ENCODE measurements at places on chromosomes 3 and 15.

DNA sequence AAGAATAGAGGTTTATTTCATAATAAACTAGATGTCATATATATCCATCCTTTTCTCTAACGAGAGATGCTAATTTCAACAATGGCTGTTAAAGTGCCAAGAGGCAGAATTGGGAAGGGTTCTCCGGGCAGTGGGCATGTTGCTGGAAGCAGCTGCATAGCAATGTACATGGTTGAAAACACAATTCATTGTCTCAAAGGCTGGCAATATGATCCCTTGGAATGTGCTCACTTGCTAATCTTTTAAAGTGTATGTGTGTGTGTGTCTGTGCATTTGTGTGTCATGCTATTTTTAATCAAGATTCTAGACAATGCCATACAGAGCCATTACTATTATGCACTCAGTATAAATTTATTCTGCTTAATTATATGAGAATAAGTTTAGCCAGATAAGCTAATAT lies 1020.3 kb downstream of the NAALADL2 start:
- no peak for DNase-seq

DNA sequence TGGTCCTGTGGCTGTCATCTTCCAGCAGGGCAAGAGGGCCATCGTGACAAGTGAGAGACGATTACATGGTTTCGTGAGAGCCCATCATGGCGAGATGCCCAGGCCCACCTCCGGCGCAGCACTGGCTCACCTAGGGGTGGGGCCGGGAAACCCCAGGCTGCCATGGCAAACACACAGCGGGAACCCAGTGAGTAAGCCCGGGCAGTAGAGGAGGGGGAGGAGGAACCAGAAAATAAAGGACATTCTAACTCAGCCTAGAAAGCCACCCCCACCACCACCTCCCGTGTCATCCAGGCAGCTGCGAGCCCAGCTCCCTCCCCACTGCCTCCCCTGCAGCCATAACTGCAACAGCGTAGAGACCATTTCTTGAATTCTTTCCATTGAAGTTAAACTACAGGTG lies 52.3 kb downstream of the PCSK6 start:
- DNase-seq, result no peak

GRCh38 chr15:88019656-88020055 lies 236.9 kb downstream of the NTRK3 start:
- no peak for DNase-seq

- DNase-seq, result no peak
Observed at GRCh38 chr3:194212161-194212844, 76.4 kb downstream of the HES1 start.

DNA sequence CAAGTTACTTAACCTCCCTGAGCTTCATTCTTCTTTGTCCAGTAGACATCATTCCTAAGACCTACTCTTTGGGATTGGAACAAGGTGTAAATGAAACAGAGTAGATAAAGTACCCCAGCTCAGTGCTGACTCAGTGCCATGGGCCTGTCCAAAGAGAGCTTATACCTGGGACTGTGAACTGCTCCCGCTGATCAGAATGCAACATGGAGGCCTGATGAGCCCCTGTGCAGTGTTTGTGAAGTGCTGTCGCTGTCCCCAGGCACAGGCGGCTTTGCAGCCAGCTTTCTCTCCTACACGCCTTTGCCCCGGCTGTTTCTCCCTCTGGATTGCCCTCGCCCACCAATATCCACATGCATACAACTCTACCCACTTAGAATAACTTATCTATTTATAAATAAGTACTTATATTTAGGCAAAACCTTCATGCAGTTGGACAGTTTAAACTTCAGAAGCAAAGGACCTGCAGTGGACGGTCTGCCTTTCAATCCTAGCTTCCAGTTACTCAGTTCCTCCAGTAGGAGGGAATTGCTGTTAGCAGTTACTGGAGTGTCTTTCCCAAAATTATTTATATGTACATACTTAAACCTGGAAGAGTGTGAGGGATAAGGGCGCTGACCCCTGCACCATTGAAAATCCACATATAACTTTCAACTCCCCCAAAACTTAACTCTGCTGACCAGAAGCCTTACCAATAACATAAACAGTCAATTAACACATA lies 80.0 kb downstream of the CORO2B start:
- no peak for DNase-seq

DNA sequence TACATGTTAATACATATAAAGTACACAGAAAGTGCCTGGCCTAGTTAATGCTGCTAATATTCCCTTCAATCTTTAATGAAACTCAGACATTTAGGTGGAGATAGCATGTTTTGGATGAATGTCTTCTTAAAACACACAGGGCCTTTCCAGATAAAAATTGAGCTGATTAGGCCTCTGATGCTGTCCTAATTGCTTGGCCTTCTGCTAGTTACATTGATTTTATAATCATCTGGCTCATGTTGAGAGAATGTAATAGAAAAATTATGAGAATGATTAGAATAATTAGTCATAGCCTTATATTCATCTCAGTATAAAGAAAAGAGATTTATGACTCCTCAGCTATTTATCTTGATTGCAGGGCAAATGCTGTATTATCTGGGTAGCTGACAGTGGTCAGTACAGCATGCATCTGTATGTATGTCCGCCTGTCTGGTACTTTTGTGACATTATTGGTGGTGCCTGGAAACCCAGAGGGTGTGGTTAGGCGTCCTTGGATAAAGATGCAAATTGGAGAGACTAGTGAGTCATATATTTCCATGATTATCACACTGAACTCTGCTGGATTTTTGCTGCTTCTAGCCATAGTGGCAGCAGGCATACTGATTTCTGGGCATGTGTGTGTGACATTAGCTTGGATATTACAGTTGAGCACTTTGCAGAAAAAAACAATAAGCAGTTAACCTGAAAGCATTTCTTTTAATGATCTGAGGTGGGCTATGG lies 120.8 kb downstream of the FEZF2 start:
- DNase-seq, result no peak

DNA sequence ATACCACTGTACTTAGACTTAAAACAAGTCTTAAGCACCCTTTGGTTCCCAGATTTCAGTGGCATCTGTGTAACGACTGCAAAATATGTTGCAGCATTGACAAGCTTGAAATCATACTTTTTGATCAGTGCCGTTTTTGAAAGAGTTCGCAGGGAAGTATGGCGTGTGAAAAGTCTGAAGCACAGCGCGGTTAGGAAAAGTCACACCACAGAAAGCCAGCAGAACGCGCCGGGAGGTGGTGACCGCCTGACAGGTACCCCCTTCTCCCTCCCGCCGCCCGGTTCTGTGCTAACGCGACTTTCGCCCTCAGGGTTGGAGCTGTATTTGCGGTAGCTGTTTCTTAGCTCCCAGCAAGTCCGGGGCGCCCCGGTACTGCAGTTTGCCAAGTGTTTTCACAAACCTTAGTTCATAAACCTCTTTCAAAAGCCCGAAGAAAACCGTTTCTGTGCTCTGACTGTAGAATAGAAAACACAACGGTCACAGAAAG lies 481 bp upstream of the CRYBG3 start:
- no peak for DNase-seq

DNA sequence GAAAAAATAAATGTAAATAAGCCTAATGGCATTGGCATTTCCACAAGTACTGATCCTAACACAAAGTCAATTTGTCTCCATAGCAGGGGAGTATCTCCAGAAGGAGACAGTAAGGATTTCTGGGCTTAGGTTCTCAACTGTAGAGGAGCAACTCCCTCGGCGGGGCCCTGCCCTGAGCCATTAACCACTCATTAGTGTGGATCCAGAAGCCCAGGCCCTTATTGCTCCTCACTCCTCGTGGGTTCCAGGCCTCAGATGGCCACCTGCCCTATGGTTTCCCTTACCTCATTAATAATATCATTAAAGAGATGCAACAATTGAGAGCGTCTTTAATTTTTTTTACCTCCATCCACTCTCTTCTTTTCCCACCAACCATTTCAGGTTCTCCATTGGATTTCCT lies 85.3 kb upstream of the CLDN18 start:
- DNase-seq, result no peak

GRCh38 chr15:62969442-62970089 lies 73.0 kb upstream of the TPM1 start:
- DNase-seq, result no peak
